H4 (cell line): ENCODE measurements at places on chromosomes 3 and 15. TPM values are rescaled to one million over a fixed set of nuclear protein-coding genes. Genes with fewer than 3 reads are reported as not detected.

The ZMYND10 gene
- total RNA-seq = 0.08 TPM in 1 of 2 replicates, not detected in the other

The FOXB1 gene
- not detected in 2 replicates for total RNA-seq

The GABRG3 gene
- total RNA-seq = 0.02 TPM in 1 of 2 replicates, not detected in the other

The CNTN6 gene
- 0.37 and 1.9 TPM in 2 replicates for total RNA-seq

The CATSPER2 gene
- not detected in 2 replicates for total RNA-seq

The UROC1 gene
- not detected in 2 replicates for total RNA-seq

The PYGO1 gene
- total RNA-seq = 7.2 and 7.8 TPM in 2 replicates

The CLSTN2 gene
- 3.9 and 4.1 TPM in 2 replicates for total RNA-seq

The SPATA12 gene
- 0.14 TPM in 1 of 2 replicates, not detected in the other for total RNA-seq

The THRB gene
- 1.2 and 4.2 TPM in 2 replicates for total RNA-seq

The TF gene
- total RNA-seq = not detected in 2 replicates

The DYNLT2B gene
- 36.5 and 55.6 TPM in 2 replicates for total RNA-seq

The LPCAT4 gene
- total RNA-seq = 7.4 and 12.0 TPM in 2 replicates

The TMEM212 gene
- not detected in 2 replicates for total RNA-seq

The CALML4 gene
- total RNA-seq = 0.58 and 1.7 TPM in 2 replicates

The NMNAT3 gene
- not detected in 2 replicates for total RNA-seq

The GCHFR gene
- 43.2 and 49.0 TPM in 2 replicates for total RNA-seq

The SNTN gene
- not detected in 2 replicates for total RNA-seq

The SNX22 gene
- 0.04 TPM in 1 of 2 replicates, not detected in the other for total RNA-seq

The CTXND1 gene
- 0.10 and 0.64 TPM in 2 replicates for total RNA-seq

The CD80 gene
- not detected in 2 replicates for total RNA-seq

The GOLGA8G gene
- total RNA-seq = 0.16 TPM in 1 of 2 replicates, not detected in the other

The IQCF5 gene
- total RNA-seq = not detected in 2 replicates

The GPR171 gene
- not detected in 2 replicates for total RNA-seq

The ROPN1 gene
- not detected in 2 replicates for total RNA-seq

The BDH1 gene
- 4.9 and 9.4 TPM in 2 replicates for total RNA-seq

The CHRFAM7A gene
- 0.90 and 1.2 TPM in 2 replicates for total RNA-seq

The SUCLG2 gene
- total RNA-seq = 27.5 and 33.8 TPM in 2 replicates

The ARNT2 gene
- total RNA-seq = 3.3 and 5.3 TPM in 2 replicates

The SLC6A20 gene
- not detected in 2 replicates for total RNA-seq

The ALAS1 gene
- 28.5 and 37.4 TPM in 2 replicates for total RNA-seq

The FOXL2 gene
- total RNA-seq = 0.06 and 0.14 TPM in 2 replicates

The CMTM7 gene
- total RNA-seq = 5.5 and 7.1 TPM in 2 replicates

The CPEB1 gene
- total RNA-seq = 5.2 and 6.6 TPM in 2 replicates

The BCL2A1 gene
- not detected in 2 replicates for total RNA-seq

The GOLGA6L10 gene
- total RNA-seq = 0.56 TPM in 1 of 2 replicates, not detected in the other
